ENCODE measurements at places on chromosomes 1 and 21. TPM values are rescaled to one million over a fixed set of nuclear protein-coding genes. Genes with fewer than 3 reads are reported as not detected.

OR2T33 gene
- total RNA-seq = not detected

SVBP gene
- 17.3 TPM for total RNA-seq

DEPDC1 gene
- total RNA-seq = 0.99 TPM

ROR1 gene
- 30.9 TPM for total RNA-seq

AMY1C gene
- total RNA-seq = not detected

LCE7A gene
- not detected for total RNA-seq

NIPAL3 gene
- total RNA-seq = 13.0 TPM

TTC22 gene
- 0.27 TPM for total RNA-seq

ZMYM4 gene
- total RNA-seq = 57.0 TPM

DMBX1 gene
- not detected for total RNA-seq

SPRR2B gene
- not detected for total RNA-seq

GJA9 gene
- total RNA-seq = not detected

AXDND1 gene
- total RNA-seq = not detected

GRCh38 chr1:154669464-154670282 lies 61.7 kb upstream of the ADAR start:
- H3K27me3 ChIP-seq = no peaks in the 10 kb centered on the region
- peak; percentile 78 for DNase-seq
- no peaks in the 10 kb centered on the region for H3K36me3 ChIP-seq
- no peak overlapping the region for H3K27ac ChIP-seq
- H3K4me1 ChIP-seq = no peaks in the 10 kb centered on the region

DNA sequence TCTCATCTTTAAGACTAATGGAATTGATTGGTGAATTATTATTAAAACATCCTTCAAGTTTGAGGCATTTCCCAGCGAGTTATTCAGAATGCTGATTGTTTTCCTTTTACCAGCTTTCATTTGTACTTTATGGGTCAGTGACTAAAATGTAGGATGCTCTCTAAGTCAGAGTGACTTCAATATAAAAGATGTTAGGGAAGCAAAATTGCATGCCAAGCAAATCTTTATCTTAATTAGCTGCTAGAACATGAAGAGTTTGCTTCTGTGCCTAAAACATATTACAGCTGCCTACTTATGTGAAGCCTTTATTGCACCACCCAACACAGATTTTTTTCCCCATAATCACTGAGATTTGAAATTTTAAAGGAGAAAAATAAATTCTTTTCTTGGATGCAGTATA lies 79.8 kb upstream of the CYYR1 start:
- H3K4me1 ChIP-seq = no peaks in the 10 kb centered on the region
- H3K27me3 ChIP-seq = no peaks in the 10 kb centered on the region
- H3K27ac ChIP-seq = no peak overlapping the region
- H3K4me3 ChIP-seq = no peak overlapping the region

- H3K4me3 ChIP-seq = peak overlapping the region; percentile 77
- H3K27ac ChIP-seq = peak overlapping the region; percentile 98
- no peak for DNase-seq
- no peaks in the 10 kb centered on the region for H3K4me1 ChIP-seq
- H3K36me3 ChIP-seq = no peaks in the 10 kb centered on the region
- H3K27me3 ChIP-seq = no peaks in the 10 kb centered on the region
These were observed 1.0 kb downstream of the TP53BP2 start for GRCh38 chr1:223844787-223845036.

DNA sequence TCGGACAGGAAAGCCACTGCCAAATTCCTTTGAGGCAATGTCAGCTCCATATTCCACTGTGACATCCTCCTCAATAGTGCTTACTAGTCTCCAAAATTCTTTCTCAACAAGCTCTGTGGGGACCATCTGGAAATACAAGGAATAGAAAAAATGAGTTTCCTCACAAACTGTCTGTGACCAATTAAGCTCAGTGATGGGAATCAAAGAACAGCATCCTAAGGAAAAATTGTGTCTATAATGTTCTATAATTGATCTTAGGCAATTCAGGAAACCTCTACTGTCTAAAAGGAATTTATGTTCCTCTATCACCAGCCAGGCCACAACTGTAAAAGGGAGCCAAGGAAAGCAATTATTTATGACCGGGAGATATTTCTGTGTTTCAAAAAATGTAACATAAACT lies 46.1 kb upstream of the SYT2 start:
- no peaks in the 10 kb centered on the region for H3K27me3 ChIP-seq
- DNase-seq = no peak
- no peak overlapping the region for H3K4me3 ChIP-seq
- peaks cover 6% of the 10 kb centered on the region for H3K36me3 ChIP-seq

DNA sequence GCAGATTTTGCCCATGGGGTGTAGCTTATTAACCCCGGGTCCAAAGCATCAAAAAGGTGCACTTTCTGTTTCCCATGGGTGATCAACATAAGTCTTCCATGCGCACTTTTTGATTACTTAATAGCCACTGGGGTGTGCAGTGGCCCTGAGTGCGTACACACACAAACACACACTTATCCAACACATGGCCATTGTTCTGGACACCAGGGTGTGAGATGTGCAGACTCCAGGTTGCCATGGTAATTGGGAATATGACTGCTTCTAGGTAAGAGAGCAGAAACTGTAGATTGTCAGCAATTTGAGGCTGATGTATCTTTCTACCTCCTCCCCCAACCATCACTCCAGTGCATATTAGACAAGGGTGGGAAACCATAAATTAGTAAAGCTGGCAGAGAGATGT lies 68.8 kb downstream of the MAB21L3 start:
- H3K4me3 ChIP-seq = no peak overlapping the region
- H3K27me3 ChIP-seq = no peaks in the 10 kb centered on the region

- H3K4me3 ChIP-seq = no peak overlapping the region
- no peaks in the 10 kb centered on the region for H3K27me3 ChIP-seq
- no peak for DNase-seq
- peaks cover 3% of the 10 kb centered on the region for H3K4me1 ChIP-seq
These were observed 31.8 kb upstream of the CITED4 start for GRCh38 chr1:40893946-40894345.

GRCh38 chr1:108878678-108879077 lies 1.9 kb downstream of the GPSM2 start:
- no peaks in the 10 kb centered on the region for H3K4me1 ChIP-seq
- no peaks in the 10 kb centered on the region for H3K36me3 ChIP-seq
- no peak for DNase-seq
- H3K4me3 ChIP-seq = no peak overlapping the region

DNA sequence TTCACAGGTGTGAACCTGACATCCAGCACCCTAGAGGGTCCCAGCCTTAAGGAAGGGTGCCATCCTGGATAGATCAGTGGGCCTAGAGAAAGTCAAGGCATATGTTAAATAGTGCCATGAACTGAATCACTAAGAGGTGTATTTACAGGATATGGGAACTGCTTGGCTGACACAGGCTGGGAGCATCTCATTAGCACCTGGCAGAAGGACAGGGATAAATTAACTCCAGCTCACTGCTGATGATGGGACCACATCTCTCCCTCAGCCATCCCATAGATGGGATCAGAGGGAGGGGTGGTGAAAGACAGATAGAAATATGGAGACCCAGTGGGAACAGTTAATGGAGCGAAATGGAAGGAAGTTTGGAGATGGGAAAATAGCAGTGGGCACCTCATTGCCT lies 122.0 kb downstream of the IGSF21 start:
- H3K36me3 ChIP-seq = no peaks in the 10 kb centered on the region
- H3K4me3 ChIP-seq = no peak overlapping the region
- no peak overlapping the region for H3K27ac ChIP-seq
- no peaks in the 10 kb centered on the region for H3K4me1 ChIP-seq

DNA sequence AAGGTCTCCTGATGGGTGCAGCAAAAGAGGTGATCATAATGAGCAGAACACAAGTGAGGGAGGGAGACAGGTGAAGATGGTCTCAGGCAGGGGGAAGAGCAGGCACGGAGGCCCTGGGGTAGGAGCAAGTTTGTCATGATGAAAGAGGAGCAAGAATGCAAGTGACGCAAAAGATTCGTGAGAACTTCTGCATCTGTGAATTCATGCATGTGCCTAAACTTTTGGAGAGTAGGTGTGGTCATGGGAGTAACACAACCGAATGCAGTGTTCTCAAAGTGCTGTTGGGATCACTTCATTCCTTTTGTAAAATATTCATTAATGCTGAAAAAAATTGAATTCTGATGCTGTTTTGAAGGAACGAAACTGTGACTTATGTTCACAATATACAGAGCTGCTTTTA lies 47.3 kb upstream of the ZP4 start:
- H3K4me1 ChIP-seq = no peaks in the 10 kb centered on the region
- H3K27me3 ChIP-seq = no peaks in the 10 kb centered on the region
- no peak overlapping the region for H3K27ac ChIP-seq
- H3K4me3 ChIP-seq = no peak overlapping the region
- DNase-seq = no peak

DNA sequence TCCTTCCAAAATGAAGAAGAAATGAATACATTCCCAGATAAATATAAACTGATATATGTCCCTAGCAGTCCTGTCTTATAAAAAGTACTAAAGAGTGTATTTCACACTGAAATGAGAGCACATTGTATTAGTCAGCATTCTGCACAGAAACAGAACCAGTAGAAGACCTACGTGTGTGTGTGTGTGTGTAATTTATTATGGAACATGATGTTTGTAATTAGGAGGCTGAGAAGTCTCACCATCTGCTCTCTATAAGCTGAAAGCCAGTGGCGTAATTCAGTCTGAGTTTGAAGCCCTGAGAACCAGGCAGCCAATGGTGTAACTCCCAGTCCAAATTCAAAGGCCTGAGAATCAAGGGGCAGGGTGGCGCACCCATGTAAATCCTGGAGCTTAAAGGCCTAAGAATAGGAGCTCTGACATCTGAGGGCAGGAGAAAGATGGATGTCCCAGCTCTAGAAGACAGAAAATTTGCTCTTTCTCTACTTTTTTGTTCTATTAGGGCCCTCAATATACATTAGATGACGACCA lies 146.5 kb upstream of the LYPLAL1 start:
- no peaks in the 10 kb centered on the region for H3K27me3 ChIP-seq
- no peak overlapping the region for H3K27ac ChIP-seq
- DNase-seq = no peak
- no peaks in the 10 kb centered on the region for H3K4me1 ChIP-seq
- H3K36me3 ChIP-seq = no peaks in the 10 kb centered on the region
- H3K4me3 ChIP-seq = no peak overlapping the region

GRCh38 chr1:204623894-204624361 lies 61.6 kb downstream of the LRRN2 start:
- H3K4me1 ChIP-seq = no peaks in the 10 kb centered on the region
- no peaks in the 10 kb centered on the region for H3K27me3 ChIP-seq
- no peak for DNase-seq
- H3K27ac ChIP-seq = no peak overlapping the region

- peaks cover 1% of the 10 kb centered on the region for H3K36me3 ChIP-seq
- H3K4me3 ChIP-seq = peak within 1 kb of the TSS; percentile 88
- H3K27ac ChIP-seq = peak within 1 kb of the TSS; percentile 43
- H3K4me1 ChIP-seq = peaks cover 3% of the 10 kb centered on the region
These were observed at the start of gene TLCD4 for GRCh38 chr1:95117207-95118066. TSS of gene TLCD4 (plus strand) at chr1:95117355. CDS start at chr1:95143902, 26,547 bp downstream.

GRCh38 chr1:201268604-201269151 lies 14.6 kb upstream of the PKP1 start:
- peak; percentile 55 for DNase-seq
- H3K27ac ChIP-seq = no peak overlapping the region
- H3K4me3 ChIP-seq = no peak overlapping the region
- no peaks in the 10 kb centered on the region for H3K36me3 ChIP-seq
- no peaks in the 10 kb centered on the region for H3K27me3 ChIP-seq

- H3K27me3 ChIP-seq = no peaks in the 10 kb centered on the region
- DNase-seq = no peak
- H3K27ac ChIP-seq = no peak overlapping the region
- no peaks in the 10 kb centered on the region for H3K4me1 ChIP-seq
- H3K36me3 ChIP-seq = no peaks in the 10 kb centered on the region
These were observed 3.9 kb upstream of the RGS1 start for GRCh38 chr1:192571668-192572067.
